ENCODE measurements at places on chromosomes 4 and X.

GRCh38 chr4:139808808-139809756 is 143.5 kb downstream of the MGST2 start:
- no peak for DNase-seq

GRCh38 chrX:87808576-87809243 is 291.1 kb downstream of the KLHL4 start:
- DNase-seq: no peak

DNA sequence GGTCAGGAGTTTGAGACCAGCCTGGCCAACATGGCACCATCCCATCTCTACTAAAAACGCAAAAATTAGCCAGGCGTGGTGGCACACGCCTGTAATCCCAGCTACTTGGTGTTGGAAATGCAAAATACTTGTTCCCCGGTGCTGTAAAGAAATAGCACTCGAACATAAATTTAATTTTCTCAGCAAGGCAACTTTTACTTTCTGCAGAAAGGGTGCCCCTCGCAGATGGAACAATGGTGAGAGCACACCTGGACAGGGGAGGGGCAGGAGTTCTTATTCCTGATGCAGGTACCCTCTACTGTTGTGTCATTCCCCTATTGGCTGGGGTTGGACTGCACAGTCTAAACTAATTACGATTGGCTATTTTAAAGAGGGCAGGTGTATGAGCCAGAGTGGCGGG is 139.7 kb downstream of the FHIP1A start:
- no peak for DNase-seq

DNA sequence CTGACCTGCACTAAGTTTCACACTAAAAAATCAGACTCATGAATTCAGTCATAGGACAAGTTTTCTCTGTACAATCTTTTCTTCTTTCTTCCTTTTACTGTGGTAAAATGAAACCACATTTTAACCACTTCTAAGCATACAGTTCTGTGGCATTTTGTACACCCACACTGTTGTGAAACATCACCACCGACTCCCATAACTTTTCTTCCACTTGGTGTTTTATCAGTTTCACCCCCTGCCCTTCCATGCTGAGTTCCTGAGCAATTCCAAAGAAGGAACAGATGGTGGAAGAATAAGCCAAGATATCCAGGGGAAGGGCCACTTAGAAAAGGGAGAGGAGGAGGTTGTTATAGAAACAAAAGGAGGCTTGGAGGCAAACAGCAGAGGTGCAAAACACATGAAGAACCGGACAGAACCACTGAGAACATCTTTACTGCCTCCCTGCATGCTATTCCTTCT is 22.6 kb downstream of the SLC25A4 start:
- DNase-seq: no peak

DNA sequence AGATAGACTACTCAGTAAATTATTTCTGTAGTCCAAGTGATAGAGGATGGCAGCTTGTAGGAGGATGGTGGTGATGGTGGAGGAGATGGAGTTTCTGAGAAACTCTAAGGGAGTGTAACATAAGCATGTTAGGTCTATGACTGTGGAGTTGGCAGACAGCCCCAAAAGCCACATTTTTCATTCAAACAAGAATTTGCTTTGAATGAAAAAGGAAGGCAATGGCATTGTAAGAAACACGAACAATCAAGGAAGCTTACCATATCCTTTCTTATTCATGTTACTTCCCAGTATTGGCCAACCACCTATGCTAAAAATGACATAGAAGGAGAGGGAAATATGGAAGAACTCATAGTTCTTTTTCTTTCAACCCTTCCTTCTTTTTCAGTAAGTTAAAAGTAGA is 18.7 kb upstream of the SEC24B start:
- DNase-seq: no peak

GRCh38 chrX:51182545-51182944 is 150.1 kb upstream of the NUDT10 start:
- DNase-seq: no peak

DNA sequence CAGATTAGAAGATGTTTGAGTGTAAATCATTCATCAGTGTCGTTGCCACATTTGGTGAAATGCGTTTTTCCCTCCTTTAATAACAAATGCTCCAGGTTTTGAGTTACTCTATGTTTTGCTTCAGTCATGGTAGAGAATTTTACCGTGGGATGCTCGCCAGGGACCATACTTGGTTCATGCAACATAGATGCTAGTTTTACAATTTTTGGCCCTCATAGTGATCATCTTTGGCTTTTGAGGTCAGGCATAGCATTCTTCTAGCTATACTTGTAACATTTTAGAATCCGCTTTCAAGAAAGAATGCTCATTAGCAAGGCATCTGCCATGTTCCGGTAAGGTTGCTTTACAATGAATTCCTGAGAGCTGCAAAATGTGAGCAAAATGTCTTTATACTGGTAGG is 147.2 kb downstream of the SPCS3 start:
- no peak for DNase-seq

DNA sequence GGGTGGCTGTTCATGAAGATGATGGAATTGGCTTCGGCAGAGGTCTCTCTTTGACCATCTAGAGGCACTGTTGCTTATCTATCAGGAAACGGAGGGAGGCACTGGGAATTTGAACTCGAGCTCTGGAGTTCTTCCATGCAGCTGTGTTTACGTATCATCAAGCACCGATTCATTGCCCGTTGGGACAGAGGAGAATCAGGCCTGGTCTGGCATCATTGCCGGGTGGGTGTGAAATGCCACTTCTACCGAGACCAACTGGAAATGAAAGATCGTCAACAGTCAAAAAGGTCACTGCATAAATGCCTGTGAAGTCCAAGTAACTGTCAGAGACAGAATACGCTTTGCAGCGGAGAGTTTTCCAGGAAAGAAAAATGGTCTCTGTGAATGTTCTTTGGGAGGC is 166.9 kb downstream of the ASMT start:
- DNase-seq: no peak

DNA sequence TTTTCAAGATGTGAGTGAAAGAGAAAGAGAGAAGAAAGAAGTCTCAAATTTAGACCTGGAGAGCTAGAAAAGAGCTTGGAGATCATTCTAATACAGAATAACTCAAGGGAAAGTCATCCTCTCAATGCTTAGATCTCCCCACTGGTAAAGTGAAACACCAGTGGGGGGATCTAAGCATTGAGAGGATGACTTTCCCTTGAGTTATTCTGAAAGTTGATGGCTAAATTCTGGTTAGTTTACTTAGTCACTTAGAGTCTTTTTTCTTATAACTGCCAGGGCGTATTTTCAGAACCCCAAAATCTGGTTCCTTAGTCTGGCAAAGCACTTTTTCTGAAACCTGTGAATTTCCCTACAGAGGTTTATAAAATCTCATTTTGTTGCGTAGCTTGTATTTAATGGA is 198.6 kb downstream of the ARHGAP24 start:
- no peak for DNase-seq

- no peak for DNase-seq
Observed at GRCh38 chr4:158827543-158827981, 58.7 kb downstream of the FNIP2 start.

DNA sequence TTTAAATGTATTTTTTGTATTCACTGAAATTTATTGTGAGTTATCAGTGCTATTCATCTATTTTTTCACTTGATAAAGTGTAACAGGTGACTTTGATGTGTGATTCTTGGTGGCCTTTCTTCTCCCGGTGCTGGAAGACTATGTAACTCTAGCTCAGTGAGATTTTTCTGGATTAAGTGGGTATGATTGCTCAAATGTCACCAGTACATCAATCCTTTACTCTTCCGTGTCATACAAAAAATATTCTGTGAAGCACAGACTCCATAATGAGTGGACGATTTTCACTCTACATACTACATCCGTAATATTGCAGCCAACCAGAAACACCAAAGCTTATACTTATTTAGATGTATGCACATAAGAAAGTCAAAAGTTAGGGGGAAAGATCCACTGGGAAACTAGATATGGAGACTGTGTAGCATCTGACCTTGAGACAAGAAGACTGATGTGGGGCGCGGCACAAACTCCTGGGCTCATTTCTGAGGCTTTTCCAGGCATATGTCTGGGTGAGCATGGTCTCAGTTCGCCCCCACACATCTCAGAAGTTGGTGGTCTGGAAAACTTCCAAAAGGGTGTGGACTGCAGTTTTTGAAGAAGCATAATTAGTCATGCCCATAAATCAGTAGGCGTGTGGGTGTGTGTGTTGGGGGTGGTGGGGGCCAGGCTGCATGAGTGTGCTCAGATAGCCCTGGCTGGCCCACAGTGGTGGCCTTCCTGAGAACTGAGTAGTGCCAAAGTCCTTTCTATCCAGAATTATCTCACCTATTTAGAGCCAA is 53.9 kb upstream of the TENM3 start:
- no peak for DNase-seq

GRCh38 chr4:176340871-176341685 is 21.3 kb downstream of the SPCS3 start:
- DNase-seq: peak; percentile 70

Measured in DMS53 (cell line).